EL (cell line): ENCODE measurements at places on chromosomes 1 and 21.

DNA sequence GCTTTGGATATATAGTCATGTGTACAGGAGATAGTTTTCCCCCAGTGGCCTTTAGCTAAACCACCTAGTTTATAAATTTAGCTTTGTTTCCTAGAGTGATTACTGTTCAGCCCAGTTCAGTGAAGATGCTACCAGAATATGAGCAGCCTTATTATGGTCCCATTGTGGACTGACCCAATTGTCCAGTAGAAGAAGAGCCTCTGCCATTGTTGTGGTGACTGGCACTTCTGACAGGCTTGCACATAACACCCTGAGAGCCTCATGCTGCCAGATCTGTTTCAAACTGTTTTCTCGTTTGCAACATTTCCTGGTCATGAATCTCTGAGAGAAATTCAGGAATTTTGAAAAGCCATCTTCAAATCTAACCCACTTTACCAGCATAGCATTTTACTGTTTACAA, 20.6 kb downstream of the KPNA6 start:
- no peak for DNase-seq

- no peak for DNase-seq
Measured at GRCh38 chr1:30610917-30611316, 112.5 kb downstream of the MATN1 start.

GRCh38 chr1:39969048-39969447, 14.1 kb downstream of the MFSD2A start:
- peak; percentile 35 for DNase-seq

DNA sequence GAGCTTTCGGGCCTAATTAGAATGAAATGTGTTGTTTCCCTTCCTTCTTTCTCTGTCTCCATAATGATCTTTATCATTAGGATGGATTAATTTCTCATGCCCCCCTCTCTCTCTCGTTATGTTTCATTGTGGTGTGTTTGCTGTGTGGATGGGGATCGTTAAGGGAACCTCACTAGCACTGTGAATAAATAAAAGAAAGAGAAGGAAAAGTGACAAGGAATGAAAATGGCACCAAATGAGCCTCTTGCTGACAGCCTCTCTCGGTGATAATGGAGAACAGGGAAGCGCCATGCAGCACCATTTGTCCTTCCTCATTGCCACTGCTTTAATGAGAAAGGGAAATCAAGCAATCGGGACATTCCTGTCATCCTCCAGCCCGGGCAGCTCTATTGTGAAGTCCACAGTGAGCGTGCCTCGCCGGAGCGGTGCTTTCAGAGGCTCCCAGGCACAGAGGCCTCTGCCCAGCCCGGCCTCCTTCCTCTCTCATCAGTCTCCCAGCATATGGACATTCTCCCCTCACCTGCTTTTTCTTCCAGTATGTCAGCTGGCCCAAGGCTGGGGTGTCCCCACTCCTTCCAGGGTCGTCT, 265.7 kb upstream of the TMEM51 start:
- no peak for DNase-seq

- DNase-seq: peak; percentile 31
Measured at GRCh38 chr21:27244352-27244751, 277.5 kb upstream of the ADAMTS5 start.

GRCh38 chr1:201250326-201251011, 32.8 kb upstream of the PKP1 start:
- no peak for DNase-seq

GRCh38 chr1:112388436-112388835, 7.6 kb upstream of the CTTNBP2NL start:
- peak; percentile 43 for DNase-seq

DNA sequence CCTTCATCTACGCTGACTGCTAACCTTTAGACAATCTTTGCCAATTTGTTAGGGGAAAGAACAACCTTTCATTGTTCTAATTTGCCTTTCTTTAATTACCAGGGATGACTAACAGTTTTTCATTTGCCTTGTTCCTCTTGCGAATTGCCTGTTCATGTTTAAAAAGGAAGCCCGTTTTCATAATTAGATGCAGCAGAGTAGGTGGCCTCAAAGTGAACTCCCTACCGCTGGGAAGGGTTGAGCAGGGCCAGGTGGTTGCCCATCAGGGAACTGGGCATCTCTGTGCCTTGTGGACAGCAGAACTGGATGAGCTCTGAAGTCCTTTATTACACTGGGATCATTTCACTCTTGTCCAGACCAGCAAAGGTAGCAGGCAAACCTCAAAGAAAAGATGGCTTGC, 59.0 kb downstream of the HIVEP3 start:
- DNase-seq: no peak

DNA sequence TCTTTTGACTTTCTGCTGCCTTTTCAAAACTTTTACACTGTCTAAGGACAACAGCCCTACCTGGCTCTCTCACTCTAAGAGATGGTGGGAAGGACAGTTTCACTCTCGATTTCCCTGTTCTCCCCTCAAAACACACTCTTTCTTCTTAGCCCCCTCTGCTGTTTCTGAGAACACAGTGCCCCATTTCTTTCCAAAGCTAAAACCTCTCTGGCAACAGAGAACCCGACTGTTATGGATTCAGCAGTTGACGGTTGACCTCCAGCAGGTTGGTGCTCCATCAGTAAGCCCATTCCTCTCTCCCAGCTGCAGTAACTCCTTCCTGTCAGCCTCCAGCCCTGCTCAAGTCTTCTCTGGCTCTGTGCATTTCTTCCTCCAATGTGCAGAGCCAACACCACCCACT, 88.2 kb upstream of the ABCD3 start:
- peak; percentile 70 for DNase-seq

DNA sequence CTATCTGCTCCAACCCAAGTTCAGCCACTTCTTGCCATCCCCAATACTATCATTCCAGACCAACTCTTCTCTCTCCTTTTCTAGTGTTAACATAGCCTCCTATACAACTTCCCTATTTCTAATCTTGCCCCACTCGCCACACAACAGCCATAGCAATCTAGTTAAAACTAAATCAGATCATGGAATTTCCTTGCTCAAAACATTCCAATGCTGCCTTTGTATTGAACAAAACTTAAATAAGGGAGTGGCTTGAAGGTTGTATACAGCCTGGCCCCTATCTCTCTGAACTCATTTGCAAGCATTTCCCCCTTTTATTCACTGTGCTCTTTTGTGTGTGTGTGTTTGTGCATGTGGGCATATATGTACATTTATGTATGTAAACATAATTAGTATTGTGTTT, 118.1 kb upstream of the SGIP1 start:
- no peak for DNase-seq

DNA sequence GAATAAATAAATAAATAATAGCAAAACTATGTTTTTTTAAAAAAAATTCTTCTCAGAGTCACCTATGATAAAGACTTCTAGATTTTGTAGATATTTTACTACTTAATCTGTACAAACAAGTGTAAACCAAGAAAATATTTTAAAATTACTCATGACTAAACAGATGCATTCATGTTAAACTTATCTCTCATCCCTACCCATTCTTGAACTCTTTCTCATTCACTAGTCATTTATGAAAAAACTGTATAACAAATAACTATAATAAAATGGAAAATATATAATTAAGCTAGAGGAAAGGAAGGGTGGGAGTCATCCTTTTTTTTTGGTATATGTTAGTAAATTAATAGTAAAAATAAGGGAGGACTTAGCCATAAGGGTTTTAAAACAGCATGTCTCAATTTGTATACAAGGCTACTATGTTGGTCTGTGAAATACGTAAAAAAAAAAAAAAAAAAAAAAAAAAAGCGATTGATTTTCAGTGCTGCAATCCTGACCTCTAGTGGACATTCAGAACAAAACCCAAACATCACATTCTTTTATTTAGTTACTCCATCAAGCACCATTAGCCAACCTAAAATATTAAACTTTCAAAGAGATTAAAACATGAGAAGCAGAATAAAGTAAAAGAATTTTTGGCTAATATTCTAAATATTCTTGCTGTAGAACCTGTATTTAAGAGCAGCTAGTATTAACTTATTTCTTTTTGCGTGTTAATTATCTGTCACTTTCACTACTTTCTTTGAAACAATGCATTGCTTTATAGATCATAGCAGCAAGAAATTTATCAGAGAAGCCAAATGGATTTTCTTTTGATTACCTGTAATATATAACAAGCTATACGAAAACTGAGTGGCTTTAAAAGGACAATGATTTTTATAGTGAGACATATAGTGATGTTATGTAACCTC, 255.8 kb upstream of the CACYBP start:
- peak; percentile 49 for DNase-seq
